Panc1 (cell line): ENCODE measurements at places on chromosomes 13 and 19. TPM values are rescaled to one million over a fixed set of nuclear protein-coding genes. Genes with fewer than 3 reads are reported as not detected.

DNA sequence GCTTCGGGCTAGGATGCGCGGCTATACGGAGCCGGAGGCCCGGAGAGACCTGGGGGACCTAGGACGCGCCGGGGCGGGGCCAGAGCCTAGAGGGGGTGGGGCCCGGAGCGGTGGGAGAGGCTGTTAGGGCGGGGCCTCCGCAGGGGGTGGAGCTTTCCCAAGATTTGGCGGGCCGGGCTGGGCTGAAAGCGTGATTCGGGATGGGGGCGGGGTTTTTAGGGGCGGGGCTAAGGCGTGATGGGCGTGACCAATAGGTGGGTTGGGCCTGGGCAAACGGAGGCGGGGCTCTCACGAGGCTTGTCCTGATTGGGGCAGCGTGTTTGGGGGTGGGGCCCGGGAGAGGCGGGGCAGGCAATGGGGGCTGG is 439 bp downstream of the RAB11B start:
- DNase-seq = no peak

The ZNF91 gene
- 20.6 TPM for total RNA-seq

- no peak for DNase-seq
Observed at GRCh38 chr19:55683449-55684261, 8.6 kb downstream of the EPN1 start.

DNA sequence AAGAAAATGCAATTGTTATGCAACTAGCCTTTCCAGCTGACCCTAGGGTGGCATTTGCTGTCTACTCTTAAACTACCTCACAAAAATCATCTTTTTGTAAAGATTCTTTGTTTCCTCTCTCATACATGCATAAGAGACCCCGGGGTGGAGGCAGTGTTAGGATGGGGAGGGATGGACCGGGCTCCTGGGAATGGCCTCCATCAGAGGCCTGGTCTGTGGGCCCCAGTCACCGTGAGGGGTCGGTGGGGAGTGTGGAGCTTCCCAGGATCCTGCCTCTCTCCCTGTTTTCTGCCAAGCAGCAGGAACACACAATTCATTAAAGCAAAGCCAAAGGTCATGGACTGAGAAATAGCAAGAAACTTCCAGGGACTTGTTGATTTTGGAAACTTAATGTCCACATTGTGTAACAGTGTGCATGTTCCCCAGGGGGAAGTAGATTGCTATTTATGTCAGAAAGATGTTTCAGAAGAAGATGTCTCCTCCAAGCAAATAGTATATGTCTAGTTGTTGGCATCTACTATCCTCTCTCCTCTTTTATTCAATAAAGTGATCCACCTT is 241.4 kb downstream of the ENOX1 start:
- DNase-seq = no peak

- no peak for DNase-seq
Observed at GRCh38 chr19:5850743-5851293, 431 bp downstream of the FUT3 start.

The DACH1 gene
- 0.54 TPM for total RNA-seq

The ATP13A1 gene
- total RNA-seq = 62.3 TPM

The ZNF565 gene
- total RNA-seq = 4.9 TPM

- no peak for DNase-seq
Observed at GRCh38 chr13:94119360-94119936, 360.0 kb downstream of the DCT start.

The THSD1 gene
- total RNA-seq = 3.3 TPM

DNA sequence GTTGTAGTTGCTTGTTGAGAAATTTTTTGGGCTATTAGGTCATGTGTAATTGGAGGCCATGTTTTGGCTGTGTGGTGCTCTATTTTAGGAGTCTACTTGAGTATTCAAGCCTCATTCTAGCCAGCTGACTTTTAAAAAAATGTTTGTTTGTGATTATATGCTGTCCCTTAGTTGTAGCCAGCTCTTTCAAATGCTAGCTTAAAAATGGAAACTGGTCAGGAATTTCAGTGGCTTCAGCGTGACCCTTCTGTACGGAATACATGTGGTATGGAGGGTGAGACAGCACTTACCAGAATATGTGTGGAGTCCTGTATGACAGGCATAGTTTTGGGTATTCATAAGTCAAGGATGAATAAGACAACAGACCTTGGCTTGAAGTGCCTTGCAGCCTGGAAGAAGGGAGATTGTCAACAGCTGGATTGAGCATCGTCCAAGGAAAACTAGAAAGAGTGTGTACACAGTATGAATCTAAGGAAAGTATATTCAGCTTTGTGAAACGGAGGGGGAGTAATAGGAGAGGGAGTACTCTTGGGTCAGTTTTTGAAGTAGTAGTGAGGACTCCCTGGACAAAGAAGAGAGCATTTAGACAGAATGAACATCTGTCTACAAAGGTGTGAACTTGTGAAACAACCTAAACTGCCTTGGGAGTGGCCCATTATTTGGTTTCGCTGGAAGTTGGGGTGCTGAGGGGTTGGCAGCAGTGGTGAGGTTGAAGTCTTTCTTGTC is 20.0 kb upstream of the WTIP start:
- no peak for DNase-seq

GRCh38 chr13:75481176-75482069 is 546 bp downstream of the TBC1D4 start:
- no peak for DNase-seq
